ENCODE measurements at places on chromosomes 3 and 15.
A peak's percentile ranks its signal among the peaks of the same experiment; 100 is the strongest.

DNA sequence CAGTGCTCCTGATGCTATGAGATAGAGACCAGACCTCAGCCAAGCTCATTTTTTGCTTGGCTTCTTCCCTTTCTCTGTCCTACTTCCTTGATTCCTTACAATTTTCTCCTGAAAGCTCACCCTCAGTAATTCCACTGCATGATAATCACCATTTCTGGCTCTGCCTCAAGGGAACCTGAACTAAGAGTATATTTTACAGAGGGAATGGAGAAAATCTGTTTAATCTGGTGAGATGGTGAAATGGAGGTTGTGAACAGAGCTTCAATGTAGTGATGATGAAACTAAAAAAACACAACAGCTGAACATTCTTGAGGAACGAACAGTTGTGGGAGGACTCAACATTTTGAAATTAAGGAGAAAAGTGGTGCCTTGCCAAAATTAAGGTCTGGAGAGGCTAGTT, 16.3 kb downstream of the HHLA2 start:
- DNase-seq, result no peak

DNA sequence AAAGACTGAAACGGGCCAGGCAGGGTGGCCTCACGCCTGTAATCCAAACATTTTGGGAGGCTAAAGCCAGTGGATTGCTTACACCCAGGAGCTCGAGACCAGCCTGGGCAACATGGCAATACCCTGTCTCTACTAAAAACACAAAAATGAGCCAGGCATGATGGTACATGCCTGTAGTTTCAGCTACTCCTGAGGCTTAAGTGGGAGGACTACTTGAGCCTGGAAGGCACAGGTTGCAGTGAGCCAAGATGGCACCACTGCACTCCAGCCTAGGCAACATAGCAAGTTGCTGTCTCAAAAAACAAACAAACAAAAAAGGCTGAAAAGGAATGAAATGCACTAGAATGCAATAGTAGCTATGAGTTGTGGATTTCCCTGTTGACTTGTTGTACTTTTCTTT, 94.7 kb downstream of the STAG1 start:
- no peak for DNase-seq

- no peak for DNase-seq
These were observed 446.8 kb downstream of the CHL1 start for GRCh38 chr3:643376-643775.

- DNase-seq, result no peak
These were observed 15.7 kb upstream of the PRR23E start for GRCh38 chr3:127177226-127177625.

DNA sequence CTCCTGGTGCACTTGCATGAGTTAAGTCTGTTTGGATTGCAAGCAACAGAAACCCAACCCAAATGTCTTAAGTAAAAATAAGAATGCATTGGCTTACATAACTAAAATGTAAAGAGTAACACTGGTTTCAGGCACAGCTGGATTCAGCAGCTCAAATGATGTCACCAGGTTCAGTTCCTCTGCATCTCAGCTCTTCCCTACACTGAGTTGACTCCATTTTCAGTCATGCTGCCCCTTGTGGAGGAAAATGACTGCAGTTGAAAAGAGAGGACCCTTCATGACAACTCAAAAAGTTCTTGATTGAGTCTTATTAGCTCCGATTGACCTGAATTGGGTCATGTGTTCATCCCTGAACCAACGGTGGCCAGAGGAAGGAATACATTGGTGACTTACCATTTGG, 138.5 kb upstream of the ABI3BP start:
- no peak for DNase-seq

DNA sequence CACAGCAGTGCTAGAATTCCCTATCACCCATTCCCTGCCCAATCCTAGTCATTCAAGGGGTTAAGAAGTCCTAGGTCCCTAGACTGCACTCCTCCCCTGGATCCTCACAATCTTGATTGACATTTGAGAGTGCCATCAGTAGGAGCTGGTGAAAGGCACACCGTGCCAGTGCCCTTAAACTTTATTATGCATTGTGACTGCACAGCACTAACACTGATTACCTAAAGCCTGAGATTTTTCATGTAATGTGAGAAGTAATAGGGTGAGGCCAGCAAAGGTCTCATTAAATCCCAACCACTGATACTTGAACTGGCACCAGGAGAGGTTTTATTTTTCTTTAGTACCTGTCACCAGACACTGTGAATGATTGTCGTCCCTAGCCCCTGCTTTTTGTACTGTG, 16.3 kb downstream of the GXYLT2 start:
- DNase-seq, result no peak

DNA sequence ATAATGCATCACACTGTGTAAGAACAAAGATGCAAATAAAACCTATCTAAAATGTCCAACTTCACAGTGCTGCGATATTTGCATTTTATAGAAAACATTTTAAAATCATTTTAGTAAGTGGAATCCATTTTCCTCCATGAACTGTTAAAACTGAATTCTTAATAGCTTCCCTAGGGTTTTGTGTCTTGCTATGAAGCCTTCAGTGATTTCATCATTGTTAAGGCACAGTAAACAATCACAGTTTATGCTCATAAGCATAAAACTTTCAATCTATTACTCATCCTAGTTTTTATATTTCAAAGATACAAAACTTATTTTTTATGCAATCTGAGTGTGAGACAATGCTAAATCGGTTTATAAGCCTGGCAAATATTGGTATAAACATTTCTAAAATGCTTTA, 509.7 kb downstream of the TUSC7 start:
- DNase-seq, result no peak

DNA sequence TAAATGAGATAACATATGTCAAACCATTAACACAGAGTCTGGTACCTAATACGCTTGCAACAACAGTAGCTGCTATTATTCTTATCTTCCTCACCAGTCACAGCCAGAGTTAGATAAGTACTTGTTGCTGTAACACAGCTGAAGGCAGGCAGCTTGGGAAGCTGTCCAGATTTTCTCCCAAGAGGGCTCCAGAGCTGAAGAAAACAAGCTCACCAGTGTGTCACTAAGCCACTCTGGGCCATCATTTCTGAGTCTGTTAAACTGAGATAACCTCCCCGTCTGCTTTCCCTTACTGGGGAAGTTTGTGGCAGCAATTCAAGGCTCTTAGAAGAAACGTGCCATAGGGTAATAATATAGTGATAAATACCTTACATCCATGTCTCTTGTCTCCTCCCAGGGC, 226.3 kb downstream of the TAFA4 start:
- peak; percentile 85 for DNase-seq

DNA sequence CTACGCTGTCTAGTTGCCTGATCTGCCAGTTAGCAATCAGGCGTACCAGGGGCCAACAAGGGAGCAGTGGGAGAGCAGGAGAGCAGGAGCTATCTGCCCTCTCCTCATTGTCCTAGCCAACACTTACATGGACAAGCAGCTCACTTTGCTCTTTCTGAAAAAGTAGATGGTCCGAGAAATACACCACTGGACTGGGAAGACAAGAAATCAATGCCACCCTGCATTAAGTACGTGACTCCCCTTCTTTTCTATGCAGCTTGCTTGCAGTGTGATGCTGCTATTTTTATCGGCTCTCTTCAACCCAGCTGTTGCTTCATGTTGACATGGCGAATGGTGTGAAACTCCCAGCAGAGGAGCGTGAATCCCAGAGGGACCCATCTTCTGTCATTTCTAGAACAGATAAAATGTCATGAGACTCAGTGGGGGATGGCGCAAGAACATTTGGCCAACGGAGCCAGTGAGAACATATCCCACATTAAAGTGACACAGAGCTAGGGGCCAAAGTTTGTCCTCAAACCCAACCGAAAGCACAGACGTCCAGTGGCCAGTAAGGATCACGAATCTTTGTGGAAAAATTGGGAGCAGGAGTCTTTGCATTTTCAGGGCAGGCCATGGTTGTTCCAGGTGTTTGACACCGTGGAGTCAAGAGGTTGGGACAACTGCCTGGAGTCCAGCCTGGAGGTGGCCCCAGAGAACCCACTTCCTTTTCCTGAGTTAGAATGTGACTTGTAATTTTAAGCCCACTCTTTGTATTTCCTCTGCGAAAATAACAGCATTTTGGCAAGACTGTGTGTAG, 53.7 kb upstream of the MEF2A start:
- no peak for DNase-seq

- DNase-seq, result no peak
These were observed 190.6 kb downstream of the SHQ1 start for GRCh38 chr3:72657666-72658065.

- peak; percentile 86 for DNase-seq
These were observed at the start of gene ABI3BP for GRCh38 chr3:100993309-100993708. Gene ABI3BP (minus strand): TSS chr3:100993421. CDS start chr3:100993384, 37 bp downstream.

GRCh38 chr3:143525408-143525807, 322.9 kb downstream of the SLC9A9 start:
- DNase-seq, result no peak

DNA sequence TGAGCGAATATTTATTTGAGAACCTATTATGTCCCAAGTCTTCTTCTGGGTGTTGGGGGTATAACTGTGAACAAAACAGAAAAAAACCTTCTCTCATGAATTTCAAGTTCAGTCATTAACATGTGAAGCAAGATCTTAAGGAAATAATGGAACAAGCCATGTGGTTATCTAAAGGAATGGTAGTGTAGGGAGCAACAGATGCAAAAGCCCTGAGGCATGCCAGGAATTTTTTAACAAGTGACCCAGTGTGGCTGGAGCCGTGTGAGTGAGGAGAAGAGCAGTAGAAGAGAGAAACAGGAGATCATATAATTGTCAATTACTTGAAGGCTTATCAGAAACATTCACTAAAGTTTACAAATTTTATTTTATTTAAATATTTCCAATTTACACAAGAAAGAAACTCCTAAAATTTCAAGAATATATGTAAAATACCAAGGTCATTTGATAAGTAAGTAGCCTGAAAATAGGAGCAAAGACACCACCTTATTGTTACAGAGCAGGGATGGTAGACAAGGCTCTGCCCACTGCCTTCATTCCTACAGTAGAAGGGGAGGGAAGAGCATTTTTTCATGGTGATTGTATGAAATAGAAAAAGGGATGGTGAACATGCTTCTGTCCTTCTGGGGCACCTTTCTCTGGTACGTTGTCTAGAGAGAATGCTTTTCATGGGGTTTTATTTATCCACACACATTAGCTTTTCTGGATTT, 345.1 kb downstream of the PLOD2 start:
- no peak for DNase-seq

DNA sequence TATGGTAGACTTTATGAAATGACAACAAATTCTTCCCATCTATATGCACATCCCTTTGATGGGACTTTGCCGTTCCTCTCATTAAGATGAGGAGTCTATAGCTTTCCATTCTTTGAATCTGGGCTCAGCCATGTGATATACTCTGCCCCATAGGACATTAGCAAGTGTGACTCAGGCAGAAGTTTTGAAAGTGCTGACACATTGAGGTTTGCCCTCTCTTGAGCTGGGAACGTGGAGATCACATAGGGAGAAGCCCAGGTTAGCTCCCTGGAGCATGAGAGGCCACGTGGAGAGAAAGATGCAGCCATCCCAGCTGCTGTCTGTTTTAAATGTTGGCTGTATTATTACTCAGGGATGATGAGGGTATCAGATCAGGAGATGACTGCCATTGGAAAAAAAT, 67.7 kb upstream of the OXTR start:
- no peak for DNase-seq

GRCh38 chr3:170002231-170002630, 35.6 kb upstream of the GPR160 start:
- no peak for DNase-seq

DNA sequence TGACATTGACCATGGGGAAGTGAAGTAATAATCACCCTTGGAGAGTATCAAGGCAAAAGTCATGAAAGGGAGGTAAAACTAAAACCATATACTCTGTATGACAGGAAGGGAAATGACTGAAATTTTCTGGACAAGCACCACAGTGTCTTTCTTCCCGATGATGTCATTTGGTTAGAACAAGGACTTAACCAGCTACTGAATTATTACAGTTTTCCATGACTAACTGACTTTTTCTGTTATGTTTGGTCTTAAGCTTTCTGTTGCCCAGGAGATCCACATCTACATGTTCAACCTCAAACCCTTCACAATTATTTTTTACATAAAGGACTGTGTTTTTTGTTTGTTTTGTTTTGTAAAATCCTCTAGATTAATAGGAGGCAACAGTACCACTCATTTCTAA, 191.9 kb upstream of the IL12A start:
- no peak for DNase-seq

DNA sequence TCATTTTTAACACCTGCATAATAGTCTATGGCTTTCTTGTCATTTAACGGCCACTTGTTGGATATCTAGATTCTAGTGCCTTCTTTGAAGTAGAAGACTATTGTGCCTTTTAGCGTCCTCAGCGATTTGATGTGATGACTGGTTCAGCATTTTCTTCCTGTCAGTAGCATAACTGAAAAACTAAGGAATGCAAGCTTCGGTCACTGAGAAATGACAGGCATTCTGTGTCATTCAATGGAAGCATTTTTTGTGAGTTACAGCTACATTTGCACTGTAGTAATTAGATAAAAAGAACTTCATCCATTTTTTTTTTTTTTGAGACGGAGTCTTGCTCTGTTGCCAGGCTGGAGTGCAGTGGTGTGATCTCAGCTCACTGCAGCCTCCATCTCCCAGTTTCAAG, 10.3 kb downstream of the NEK11 start:
- no peak for DNase-seq

- DNase-seq, result no peak
These were observed 144.6 kb upstream of the RASGRP1 start for GRCh38 chr15:38709196-38709595.

DNA sequence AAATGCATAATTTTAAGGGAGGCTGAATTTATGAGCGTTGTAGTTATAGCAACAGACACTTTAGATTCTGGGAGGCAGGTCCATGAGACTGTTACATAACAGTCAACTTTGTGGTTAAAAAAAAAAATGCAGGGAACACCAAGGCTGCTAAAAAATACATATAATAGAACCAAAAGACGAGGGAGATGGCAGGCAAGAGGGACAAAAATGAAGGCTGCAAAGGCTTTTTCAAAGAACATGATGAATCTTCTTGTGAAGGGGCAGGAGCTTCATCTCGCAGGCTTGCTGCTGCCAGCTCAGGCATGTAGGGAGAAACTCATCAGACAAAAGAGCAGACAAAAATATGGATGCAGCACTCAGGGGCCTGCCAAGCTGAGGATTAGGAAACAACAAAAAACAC, 243.9 kb downstream of the SHQ1 start:
- no peak for DNase-seq
